Activated T-cell treated with anti-CD3 and anti-CD28 coated beads, Interleukin-2, amount 50 U/mL, for 24 hours (primary cell): ENCODE measurements at places on chromosomes 11 and 22.

GRCh38 chr11:28820296-28820989, 712.3 kb downstream of the METTL15 start:
- DNase-seq, result no peak

DNA sequence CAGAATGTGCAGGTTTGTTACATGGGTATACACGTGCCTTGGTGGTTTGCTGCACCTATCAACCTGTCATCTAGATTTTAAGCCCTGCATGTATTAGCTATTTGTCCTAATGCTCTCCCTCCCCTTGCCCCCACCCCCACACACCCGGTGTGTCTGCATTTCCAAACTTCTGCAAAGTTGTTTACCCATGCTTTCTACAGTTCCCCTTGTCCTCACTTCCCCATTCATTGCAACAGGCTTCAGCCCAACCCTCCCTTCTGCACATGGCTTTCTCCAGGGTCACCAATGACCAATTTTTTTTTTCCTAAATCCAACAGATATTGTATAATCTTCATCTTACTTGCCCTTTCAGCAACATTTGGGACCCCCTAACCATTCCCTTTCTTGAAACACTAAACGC, 32.0 kb upstream of the NUP50 start:
- DNase-seq, result no peak

DNA sequence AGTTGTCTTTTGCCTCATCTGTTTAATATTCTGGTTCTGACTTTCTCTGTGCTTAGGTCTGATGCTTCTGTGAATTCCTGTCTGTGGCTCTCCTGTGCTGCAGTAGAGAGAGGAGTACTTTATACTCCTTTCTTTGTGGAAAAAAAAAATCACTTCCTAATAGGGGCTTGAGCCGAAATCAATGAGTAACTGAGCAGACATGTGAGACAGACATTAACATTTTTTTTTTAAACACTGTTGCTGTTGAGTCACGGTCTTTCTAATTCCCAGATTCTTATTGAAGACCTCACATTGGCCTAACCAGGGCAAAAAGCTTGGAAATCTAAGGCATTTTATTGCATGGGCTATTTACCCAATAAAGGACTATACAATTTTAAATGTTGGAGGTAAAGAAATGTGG, 86.1 kb downstream of the GRM5 start:
- no peak for DNase-seq

GRCh38 chr11:103798446-103798845, 238.0 kb upstream of the DDI1 start:
- DNase-seq, result no peak

DNA sequence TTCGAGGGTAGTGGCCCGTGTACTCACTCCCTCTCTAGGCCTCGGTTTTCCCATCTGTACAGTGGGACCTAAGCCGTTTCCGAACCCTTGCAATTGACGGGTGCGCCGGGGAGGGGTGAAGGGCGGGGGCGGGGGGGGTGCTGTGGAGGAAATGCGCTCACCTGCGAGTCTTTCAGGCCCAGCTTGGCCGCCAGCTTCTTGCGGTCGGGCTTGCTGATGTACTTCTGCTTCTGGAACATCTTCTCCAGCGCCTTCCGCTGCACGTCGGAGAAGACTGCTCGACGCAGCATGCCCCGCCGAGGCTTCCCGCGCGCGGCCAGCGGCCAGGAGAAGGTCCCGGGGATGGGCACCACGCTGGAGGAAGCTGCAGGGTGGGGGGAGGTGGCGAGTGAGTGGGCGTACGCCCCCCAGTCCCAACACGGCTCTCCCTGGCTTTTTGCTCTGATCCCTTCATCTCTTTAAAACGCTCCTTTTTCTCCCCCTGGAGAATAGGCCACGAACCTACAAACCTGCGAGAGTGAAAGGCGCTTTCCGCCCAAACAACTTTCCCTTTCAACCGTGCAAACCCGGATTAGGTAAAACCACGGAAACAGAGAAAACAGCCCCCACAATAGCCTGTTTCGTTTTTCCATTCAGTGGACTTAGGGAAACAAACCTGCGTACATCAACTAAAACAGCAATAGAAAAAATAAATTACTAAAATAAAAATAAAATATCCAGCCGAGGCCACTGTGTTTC, 3.2 kb downstream of the DBX1 start:
- no peak for DNase-seq

DNA sequence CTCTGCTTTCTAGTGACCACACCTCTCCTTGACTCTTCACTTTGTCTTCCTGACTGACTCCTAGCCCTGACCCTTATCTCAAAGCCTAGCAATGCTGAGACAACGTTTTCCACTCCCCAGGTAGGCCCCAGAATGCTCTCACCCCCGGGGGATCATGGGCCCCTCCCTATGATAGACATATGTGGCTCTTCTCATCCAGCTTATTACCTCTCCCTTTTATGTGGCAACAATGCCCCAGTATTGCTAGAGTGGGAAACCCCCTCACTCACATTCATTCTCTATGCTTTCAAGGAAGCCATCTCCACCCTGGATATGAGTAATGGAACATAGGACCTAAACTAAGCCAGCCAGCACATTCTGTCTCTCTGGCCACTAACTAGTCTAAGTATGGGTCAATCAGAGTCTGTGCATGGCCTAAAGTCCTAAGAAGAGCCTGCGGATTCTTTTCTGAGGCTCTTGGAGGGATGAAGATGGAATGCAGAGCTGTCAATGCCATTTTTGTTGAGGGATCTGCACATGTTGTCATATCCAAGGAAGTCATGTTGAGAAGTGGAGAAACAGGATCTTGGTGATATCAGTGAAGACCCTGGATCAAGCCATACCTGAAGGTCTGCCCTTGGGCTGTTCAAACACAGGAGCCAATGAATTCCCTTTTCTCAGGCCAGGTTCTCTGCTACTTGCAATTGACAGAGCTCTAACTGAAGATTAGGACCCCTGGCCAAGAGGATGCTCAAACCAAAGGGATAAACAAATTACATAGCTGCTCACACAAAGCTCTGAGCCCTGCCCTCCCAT, 79.8 kb upstream of the GRK3 start:
- no peak for DNase-seq

DNA sequence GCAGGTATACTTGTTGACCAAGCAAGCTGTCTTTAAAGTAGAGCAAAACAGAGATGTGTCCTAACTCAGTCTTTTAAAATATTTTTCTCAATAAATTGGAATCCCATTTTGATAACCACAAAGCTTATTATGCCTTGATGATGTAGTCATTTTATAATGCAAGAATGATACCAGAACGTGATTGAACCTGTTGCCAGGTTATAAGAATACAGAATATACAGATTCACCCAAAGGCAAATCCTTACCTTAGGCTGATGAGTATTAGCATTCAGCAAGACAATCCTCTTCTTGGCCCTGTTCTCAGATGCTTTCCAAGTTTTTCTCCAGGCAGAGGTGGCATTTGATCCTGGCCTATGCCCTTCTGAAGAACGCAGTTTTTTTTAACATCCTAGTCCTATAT, 76.1 kb downstream of the PPFIBP2 start:
- no peak for DNase-seq

- DNase-seq, result no peak
Measured at GRCh38 chr11:114307524-114308203, 11.5 kb downstream of the NNMT start.

DNA sequence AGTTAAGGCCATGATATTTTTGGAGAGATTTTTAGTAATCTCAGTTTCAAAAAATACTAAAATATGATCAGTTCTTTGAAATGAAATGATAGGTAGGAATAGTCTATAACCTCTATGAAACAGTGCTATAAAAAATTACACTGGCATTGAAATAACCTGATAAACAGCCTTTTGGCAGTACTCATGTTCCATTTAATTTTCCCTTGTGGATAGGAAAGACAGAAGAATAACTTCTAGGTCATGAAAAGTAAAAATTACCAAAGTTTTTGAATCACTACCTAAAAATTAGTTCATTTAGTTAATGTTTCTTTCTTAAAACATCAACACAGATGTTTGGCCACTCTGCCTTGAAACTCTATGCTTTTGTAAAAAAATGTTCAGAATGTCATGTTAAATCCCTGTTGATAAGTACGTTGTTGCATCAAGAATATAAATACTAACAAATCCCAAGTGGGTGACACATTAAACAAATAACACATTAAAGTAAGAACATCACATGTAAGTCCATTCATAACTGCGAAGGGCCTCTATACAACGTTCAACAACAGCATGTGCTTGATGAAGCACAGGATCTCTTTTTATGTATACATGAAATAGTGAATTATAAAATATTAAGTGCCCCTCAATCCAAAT, 290.2 kb downstream of the SWAP70 start:
- no peak for DNase-seq

GRCh38 chr11:67060111-67060522, 3.5 kb downstream of the RHOD start:
- DNase-seq, result no peak

- no peak for DNase-seq
Measured at GRCh38 chr11:130937051-130937450, 20.8 kb upstream of the SNX19 start.
